Mesenteric fat pad (tissue), 1 donor: ENCODE measurements at places on chromosomes 16 and 17. TPM values are rescaled to one million over a fixed set of nuclear protein-coding genes. Genes with fewer than 3 reads are reported as not detected.

LGALS9B gene
- not detected for total RNA-seq

GRCh38 chr16:81401035-81401950 is 43.3 kb upstream of the CMIP start:
- DNase-seq = no peak

- no peak for DNase-seq
Measured at GRCh38 chr17:83201206-83202001, 122.0 kb downstream of the METRNL start.

UNK gene
- 24.6 TPM for total RNA-seq

NHLRC4 gene
- total RNA-seq = 1.3 TPM

NKD1 gene
- 2.4 TPM for total RNA-seq

GRCh38 chr17:61984821-61985220 is 57.0 kb upstream of the INTS2 start:
- DNase-seq = no peak

- DNase-seq = no peak
Measured at GRCh38 chr17:72332367-72332766, 211.5 kb downstream of the SOX9 start.

GRCh38 chr17:1997927-1998742 is 27.0 kb downstream of the RTN4RL1 start:
- DNase-seq = no peak

- DNase-seq = peak; percentile 99
Measured at GRCh38 chr17:12020642-12021622, at the start of gene MAP2K4. Gene MAP2K4, plus strand, starts transcription at chr17:12020877. Its CDS starts 10 bp downstream, at chr17:12020887.

- DNase-seq = peak; percentile 91
Measured at GRCh38 chr17:7548585-7549400, at the start of gene TNFSF12. Gene TNFSF12, plus strand, starts transcription at chr17:7549058. Its CDS starts 96 bp downstream, at chr17:7549154.

DNA sequence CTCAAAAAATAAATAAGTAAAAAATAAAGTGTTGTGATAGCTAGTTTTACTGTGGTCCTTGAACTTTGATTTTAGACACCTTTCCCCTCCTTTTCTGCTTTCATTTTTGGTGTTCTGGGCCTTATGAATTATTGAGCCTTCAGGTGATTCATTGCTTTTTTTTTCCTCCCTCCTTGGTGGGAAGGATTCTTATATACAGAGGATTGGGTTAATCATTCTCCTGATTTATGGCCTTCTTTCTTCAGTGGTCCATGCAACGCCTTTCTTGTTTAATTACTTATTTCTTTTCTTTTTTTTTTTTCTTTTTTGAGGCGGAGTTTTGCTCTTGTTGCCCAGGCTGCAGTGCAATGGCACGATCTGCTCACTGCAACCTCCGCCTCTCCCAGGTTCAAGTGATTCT is 8.0 kb upstream of the MYL4 start:
- DNase-seq = no peak

DNA sequence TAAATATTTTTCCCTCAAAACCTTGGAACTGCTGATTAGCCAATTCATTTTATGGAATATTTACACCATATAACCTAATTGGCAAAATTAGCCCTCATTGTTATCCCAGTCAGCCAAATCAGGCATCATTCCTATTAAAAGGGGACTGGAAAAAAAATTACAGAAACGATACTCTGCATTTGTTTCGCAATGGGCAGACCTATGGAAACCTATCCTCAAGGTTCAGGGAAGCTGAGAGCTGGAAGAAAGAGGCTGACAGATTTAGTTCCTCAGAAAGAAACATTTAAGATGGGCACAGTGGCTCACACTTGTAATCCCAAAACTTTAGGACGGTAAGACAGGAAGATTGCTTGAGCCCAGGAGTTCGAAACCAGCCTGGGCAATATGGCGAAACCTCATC is 85.6 kb upstream of the RPH3AL start:
- DNase-seq = no peak

DNA sequence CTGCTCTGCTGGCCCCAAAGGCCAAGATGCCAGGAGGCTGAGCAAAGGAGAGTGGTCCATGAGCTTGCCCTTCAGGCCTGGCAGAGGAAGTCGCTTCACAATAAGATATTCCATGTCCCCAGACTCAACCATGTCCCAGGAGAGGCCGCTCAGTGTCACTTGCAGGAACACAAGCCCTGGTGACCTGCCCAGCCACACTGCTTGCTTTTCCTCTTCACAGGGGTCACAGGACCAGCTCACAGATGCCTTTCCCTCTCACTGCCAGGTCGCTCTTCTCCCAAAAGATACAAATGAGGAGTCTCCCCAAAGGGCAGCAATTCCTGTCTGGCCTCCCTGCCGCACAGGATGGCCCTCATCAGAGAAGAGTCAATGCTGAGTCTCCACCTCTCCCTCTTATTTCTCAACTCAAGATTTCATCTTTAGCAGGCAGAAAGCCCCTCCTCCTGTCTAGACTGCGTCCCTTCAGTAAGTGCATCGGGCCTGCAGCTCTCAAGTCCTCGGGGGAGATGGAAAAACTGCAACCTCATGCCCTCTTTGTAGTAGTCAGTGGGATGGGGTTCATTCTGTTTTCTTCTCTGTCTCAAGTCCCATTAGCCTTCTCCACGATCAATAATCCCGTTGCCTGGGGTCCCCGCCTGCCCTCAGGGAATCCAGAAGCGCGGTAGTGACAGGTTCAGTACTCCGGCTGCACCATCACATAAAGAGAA is 5.0 kb downstream of the JUP start:
- DNase-seq = no peak

GRCh38 chr17:11105141-11105540 is 135.9 kb upstream of the SHISA6 start:
- DNase-seq = no peak

CHST5 gene
- not detected for total RNA-seq

DNA sequence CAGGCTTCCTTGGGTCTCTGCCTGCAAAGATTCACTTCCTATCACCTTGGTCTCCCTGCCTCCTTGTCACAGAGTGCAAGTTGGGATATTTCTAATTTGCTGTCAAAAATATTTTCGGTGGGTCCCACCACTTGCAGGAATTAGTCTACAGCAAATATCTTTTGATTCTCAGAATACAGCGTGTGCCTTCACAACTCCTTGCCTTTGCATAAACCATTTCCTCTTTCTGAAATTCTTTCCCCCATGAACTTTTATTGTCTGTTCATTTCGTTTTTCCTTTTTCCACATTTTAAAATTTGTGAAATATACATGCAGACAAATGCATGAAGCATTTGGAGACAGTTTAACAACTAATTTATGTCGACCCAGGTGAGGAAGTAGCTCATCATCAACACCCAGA is 60.0 kb downstream of the HS3ST3B1 start:
- no peak for DNase-seq

GRCh38 chr17:37824534-37825485 is 80.0 kb upstream of the HNF1B start:
- DNase-seq = no peak

OGFOD1 gene
- 44.9 TPM for total RNA-seq

LCAT gene
- 32.1 TPM for total RNA-seq

- peak; percentile 87 for DNase-seq
Measured at GRCh38 chr16:12455287-12455798, 348.3 kb downstream of the CPPED1 start.

TOM1L1 gene
- total RNA-seq = 16.4 TPM
